ENCODE measurements at places on chromosomes 16 and 17.

DNA sequence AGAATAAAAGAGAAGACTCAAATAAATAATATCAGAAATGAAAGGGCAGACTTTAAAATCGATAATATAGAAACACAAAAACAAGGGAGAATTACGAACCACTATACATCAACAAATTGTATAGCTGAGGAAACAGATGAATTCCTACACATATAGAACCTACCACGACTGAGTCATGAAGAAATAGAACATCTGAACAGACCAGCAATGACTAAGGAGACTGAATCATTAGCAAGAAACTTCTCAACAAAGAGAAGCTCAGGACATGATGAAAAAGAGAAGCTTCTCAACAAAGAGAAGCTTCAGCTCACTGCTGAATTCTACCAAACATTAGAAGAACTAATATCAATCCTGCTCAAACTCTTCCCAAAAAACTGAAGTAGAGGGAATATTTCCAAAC lies 255.9 kb downstream of the CEP112 start:
- DNase-seq, result no peak

DNA sequence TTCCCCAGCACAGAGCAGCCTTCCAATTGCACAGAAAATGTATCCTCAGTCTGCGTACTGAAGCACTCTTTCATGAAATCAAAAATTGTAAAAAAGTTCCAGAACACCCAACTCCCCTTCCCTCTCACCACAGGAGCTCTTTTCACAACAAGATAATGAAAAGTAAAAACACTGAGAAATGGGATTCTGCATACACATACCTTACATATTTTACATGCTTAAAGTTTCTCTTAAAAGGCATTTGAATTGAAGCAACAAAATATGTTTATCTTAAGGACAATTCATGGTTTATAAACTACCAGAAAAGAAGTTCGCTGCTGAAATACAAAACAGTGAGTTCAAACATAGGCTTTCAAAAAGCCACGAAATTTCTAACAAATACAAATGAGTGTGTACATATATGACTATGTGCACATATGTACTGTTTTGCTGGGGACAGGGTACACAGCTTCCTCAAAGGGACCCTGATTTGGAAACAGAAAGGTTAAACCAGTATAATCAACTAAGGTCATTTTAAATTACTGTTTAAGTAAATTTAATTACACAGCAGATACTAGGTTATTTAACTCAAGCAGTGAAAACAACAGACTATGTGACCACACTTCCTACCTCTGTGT lies 33.8 kb downstream of the COG1 start:
- no peak for DNase-seq

GRCh38 chr16:27103954-27104353 lies 37.2 kb downstream of the C16orf82 start:
- DNase-seq, result no peak

DNA sequence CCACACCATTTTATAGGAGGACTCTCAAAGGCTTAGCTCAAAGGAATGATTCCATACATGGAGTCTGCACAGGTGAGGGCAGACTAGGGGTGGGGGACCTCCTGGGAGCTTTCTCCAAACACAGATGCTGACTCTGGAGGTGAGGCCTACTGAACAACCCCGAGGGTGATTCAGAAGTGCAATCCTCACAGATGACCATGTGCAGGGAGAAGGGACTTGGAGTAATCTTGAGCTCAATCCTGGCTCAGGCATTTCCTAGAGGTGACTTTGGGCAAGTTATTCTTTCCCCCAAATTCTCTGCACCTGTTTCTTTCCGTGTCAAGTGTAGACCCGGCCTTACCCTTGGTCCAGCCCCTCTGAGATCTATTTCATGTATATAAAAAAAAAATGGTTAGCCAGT lies 401.5 kb downstream of the SLC39A11 start:
- DNase-seq, result no peak

DNA sequence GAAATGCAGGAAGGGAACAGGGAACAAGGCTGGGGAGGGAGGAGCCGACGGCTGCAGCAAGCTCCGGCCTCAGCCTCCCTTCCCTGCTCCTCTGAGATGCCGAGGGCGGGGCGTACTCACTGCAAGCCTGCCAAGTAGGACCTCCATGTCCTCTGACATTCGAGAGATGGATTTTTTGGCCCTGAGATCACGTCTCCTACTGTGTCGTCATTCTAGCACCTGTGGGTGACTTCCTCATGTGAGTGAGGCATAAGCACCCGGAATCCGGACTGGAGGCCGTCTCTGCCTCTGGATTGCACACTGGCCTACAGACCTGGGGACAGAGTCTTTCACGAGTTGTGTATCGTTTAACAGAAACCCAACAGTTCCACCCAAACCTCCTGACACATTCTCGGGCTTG lies 14.5 kb downstream of the MRM3 start:
- DNase-seq, result no peak

DNA sequence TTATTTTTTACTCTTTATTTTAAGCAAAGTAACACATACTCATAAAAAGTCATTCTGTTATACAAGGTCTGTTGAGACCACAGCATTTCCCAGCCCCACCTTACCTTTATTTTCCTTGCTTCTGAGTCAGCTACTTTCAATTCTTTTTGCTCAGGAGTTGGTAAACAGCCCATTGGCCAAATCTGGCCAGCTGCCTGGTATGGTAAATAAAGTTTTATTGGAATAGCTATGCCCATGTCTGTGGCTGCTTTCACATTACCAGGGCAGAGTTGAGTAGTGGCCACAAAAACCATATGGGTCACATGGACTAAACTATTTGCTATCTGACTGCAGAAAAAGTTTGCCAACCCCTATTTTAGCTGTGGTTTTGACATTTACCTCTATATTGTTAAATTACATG lies 3.4 kb upstream of the NSRP1 start:
- DNase-seq, result no peak

DNA sequence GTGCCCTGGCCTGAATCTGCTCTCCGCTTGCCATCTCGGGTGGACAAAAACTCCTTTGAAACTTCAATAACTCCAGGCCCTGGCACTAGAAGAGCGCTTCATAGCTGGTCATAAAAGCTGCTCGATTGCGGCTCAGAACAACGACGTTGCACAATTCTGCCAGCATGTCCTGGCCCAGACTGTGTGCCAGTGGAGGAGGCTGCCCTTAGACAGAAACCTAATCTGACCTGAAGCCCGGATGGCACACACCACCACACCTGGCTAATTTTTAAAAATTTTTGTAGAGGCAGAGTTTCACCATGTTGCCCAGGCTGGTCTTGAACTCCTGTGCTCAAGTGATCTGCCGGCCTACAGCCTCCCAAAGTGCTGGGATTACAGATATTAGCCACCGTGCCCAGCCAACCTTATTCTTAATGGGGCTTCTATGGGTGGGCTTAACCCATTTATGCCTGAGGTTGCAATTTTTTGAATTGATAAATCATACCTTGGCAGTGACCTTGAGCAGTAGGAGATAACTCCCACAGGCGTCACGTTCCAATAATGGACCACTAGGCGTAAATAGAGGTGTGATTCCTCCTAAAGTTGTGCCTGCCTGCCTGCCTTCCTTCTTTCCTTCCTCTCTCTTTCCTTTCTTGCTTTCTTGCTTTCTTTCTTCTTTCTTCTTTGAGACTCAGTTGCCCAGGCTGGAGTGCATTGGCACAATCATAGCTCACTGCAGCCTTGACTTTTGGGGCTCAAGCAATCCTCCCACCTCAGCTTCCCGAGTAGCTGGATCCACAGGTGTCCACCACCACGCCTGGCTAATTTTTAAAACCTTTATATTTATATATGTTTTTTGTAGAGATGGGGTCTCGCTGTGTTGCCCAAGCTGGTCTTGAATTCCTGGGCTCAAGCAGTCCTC lies 1.1 kb upstream of the PPL start:
- no peak for DNase-seq

DNA sequence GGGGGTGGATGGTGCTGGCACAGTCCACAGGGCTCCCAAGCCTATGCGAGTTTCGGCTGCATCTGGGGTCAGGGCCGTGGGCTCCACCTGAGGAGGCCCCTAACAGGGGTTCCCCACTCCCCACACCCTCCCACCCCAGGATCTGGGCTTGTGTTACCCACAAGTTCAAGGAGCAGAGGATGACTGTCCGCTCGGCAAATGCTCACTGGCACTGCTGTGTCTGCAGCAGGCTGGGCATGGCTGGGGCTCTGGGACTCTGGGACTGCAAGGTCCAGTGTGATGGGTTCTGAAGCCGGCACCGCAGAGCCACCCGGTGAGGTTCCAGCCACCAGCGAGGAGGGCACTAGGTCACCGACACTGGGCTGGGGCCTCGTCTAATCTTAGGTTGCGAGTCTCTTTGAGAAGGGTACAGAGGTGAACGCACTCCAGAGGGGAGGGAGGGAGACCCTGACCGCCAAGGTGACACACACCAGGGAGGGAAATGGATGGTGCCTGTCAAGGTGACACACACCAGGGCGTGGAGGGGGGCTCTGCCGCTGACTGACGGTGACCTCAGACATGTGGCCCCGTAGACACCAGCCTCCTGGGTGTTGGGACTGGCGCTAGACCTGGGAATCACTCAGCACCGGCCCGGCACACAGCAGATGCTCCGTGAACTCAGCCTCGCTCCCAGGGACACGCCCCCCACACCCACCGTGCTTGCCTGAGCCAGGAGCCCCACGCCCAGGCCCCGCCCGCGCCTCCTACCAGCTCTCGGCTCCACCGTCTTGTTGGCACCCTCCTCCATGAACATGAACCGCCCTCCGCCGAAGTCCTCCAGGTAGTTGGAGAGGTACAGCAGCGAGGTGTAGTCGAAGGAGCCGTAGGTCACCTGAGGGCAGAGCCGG lies 20.5 kb upstream of the HEXD start:
- DNase-seq, result no peak

DNA sequence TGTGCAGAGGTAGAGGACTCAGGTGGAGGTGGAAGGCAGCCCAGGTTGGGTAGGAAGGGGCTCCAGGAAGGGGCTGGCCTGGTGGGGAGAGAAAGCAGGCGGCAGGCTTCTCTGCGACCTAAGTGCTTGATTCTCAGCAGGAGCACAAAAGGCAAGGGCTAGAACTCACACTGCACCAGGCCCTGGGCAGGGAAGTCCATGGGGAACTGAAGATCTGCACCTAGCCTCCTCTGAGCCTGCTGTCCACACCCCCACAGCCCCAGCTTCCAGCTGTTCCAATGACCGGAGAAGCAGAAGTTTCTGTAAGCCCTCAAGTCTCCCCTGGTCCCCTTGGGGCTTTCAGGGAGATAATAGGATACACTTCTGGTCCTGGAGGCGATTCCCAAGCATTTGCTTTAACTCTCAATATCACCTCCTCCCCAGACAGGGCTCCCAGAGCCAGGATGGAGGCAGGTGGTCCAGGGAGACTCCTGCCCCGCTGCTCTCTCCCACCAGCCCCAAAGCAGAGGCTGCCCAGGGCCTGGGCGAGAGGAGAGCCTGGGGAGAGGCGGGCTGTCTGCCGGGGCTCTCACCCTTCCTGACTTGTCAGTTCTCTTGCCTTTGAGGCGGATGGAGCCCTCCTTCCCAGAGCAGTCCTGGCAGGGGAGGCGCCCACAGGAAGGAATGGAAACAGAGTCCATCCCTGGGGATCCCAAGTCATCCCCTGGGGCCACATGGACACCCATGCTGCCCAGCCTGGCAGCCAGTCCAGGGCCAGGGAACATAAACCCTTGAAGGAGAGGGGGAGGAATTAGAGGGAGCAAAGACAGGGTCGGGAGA lies 126.0 kb downstream of the RBFOX3 start:
- DNase-seq, result no peak

- DNase-seq, result no peak
These were observed 29.1 kb downstream of the CDH13 start for GRCh38 chr16:82655720-82656490.

- no peak for DNase-seq
These were observed 66.4 kb downstream of the OR1D5 start for GRCh38 chr17:2996810-2997670.

- no peak for DNase-seq
These were observed 45.1 kb downstream of the SOX9 start for GRCh38 chr17:72165867-72166439.

DNA sequence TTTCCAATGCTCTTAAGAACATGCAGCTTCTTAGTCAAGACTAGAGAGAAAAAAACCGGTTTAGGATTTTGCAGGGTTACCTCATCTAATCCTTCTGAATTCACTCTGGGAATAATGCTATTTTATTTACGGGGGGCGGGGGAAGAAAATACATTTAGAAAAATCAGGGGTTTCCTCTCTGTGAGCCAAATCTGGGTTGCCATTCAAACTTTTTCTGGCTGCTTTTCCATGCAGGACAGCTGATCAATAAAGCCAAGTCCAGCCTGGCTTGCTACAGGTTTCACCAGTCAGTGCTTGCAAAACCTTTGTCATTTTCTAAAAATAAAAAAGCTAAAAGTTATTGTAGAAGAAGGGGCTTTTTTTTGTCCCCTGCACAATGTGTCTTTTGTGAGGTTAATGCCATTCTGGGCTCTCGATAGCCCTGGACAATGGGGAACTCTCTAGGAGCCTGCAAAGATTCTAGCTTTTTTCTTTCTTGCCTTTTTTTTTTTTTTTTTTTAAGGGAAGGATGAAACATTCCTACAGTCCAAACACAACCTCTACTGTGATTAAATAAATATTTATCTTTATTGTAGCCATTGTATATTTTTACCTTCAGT lies 13.1 kb upstream of the ZFHX3 start:
- DNase-seq, result no peak

DNA sequence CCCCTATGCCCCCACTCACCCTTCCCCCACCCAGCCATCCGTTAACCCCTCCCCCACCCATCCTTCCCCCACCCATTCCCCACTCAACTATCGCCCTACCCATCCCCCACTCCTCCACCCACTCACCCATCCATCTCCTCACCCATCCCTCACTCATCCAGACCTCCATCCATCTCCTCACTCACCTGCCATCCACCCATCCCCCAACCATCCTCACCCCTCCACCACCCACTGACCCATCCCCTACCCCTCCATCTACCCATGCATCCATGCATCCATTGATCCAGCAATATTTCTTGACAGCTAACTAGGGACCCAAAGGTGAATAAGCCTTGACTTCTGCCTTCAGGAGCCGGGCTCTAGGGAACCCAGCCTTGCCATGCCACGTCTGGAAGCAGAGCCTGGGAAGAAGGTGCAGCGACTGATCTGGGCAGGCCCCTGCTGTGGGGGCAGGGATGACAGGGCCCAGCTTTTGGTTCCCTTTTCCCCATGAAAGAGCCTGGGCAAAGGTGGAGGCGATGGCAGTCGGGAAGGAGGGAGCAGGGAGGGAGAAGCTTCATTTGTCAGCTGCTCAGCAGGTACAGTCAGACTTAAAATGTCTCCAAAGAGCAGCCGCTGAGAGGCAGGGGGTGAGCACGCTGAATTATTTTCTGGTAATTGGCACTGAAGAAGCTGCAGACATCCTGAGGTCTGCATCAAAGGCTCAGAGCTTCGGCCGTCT lies 23.1 kb upstream of the DOC2B start:
- no peak for DNase-seq

DNA sequence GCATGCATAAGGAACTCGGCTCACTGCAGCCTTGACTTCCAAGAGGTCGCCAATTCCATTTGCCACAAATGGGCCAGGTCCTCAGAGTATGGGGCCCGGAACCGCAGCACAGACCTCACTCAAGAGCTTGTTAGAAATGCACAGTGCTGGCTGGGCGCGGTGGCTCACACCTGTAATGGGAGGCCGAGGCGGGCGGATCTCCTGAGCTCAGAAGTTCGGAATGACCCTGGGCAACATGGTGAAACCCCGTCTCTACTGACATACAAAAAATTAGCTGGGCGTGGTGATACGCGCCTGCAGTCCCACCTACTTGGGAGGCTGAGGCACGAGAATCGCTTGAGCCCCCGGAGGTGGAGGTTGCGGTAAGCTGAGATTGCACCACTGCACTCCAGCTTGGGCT lies 19.6 kb upstream of the N4BP1 start:
- DNase-seq, result no peak

- DNase-seq, result no peak
These were observed 1.2 kb upstream of the ABCA3 start for GRCh38 chr16:2341456-2342447.
